ENCODE measurements at places on chromosomes 3 and 15.

GRCh38 chr15:62209322-62209721 is 44.2 kb upstream of the C2CD4B start:
- no peak for DNase-seq

- DNase-seq, result no peak
Observed at GRCh38 chr3:14555835-14556234, 15.7 kb upstream of the GRIP2 start.

DNA sequence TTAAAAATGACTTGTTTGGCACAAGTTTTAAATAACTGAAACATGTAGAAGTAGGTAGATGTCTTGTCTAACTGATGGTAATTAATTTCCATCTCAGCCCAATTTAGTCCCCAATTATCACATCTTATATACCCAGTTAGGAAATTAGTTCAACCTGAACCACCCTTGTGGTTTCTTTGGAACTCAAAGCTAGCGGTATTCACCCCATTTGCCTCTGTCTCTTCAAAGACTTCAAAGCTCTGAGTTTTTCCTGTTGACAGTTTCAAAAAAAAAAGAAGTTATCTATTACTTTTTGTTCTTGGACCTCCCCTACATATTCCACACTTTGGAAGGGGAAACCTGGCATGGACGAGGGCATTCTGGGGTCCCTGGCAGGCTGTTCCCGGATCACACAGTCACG is 236.5 kb downstream of the KCNMB2 start:
- DNase-seq, result no peak

- DNase-seq, result no peak
Observed at GRCh38 chr3:183210862-183211341, 42.2 kb upstream of the B3GNT5 start.

GRCh38 chr3:113607219-113607596 is 74.9 kb downstream of the SIDT1 start:
- no peak for DNase-seq

DNA sequence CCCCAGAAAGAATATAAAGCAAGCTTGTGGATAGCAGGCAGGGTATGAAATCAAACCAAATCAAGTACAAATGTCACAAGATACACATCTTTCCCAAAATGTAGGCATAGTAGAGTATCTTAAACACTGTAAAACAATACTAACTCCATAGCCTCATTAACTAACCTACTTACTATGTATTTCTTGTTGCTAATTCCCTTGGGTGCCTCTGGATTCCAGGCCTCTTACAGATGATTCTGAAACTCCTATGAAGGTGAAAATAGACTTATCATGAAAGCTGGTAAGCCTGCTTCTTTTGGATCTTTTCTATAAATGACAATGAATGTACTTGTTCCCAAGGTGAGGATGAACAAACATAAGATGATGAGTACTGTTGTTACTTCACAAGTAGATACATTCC is 93.8 kb downstream of the FRMD5 start:
- no peak for DNase-seq

DNA sequence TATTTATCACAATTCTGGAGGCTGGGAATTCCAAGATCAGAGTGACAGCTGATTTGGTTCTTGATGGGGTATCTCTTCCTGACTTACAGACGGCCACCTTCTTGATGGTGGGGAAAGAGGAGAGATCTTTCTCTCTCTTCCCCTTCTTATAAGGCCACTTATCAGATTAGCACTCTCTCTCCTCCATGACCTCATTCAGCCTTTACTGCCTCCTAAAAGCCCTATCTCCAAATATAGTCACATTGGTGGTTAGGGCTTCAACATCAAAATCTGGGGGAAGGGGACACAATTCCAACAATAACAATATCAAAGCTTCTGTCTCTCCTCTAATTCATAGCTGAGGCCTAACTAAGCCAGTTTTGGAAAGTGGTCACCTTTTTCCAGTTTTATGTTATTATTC is 91.7 kb upstream of the MBNL1 start:
- DNase-seq, result no peak

GRCh38 chr3:117912352-117912751 is 1122.3 kb downstream of the IGSF11 start:
- DNase-seq, result no peak

DNA sequence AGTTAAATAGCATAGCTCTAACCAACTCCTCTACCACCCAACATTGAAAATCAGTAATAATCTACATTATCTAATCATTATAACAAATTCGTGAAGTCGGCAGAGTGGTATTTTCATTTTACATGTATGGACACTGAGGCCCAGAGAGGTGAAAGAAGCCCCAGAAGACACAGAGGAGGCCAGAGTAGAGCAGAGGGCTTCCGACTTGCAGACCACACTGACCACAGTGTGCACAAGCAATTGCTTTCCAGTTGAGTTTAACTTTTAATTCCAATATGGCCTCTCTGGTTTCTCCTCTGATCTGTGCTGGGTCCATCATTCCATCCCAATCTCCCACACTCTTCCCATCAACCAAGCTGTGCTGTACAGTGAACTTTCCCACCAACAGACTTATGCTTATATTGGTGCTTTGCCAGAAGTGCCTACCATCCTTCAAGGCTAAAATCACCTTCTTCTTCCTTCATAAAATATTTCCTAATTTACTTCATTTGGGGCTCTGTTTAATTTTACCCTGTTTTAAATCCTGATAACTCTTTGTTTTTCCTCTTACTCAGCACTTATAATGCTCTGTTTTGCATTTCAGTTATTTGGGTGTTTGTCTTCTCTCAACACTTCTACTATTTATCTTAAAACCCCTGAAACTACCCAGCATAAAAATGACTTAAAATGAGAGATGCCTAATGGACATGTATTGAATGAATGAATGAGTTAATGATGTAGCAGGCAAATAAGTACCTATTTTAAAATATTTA is 81.8 kb upstream of the TNFSF10 start:
- DNase-seq, result no peak

DNA sequence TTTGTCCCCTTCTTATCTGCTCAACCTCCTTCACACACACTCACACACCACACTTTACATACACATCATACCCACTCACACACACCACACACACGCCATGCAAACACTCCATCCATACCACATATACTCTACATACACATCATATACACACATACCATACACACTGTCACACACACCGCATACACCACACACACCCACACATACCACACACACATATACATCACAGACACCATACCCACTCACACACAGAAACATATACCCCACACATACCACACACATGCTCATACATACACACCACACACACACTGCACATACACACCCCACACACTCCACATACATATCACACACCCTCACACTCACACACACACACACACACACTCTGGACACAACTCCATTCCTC is 54.3 kb upstream of the ACP3 start:
- no peak for DNase-seq

DNA sequence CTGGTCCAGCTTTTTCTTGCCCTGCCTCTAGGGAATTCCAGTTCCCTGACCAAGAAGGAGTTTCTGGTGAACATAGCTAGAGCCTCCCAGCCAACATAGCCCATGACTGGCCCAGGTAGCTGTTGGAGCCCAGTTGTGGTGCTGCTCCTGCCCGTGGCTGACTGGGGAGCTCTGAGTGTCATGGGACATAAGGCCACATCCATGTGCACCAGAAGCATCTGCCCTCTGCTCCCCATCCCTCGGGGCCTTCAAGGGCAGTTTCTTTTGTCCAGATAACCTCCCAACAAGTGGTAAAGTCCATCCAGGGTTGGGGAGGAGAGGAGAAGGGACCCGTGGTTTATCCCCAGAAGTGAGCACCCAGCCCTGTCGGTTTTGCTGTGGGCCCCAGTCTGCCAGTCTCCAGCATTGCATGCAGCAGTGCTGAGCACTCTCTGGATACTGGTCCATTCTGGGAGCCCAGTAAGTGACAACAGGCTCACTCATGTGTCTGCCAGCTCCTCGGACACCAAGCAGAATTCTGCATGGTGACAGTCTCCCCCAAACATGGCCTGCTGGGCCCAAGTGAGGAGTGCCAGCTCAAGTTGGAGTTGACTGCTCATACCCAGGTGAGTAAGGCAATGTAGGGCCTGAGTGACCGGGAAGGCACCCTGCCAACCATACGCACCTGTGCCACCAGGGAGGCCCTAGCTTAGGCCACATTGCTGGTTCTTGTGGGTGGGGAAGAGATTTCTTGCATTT is 28.8 kb downstream of the ACAA1 start:
- no peak for DNase-seq

DNA sequence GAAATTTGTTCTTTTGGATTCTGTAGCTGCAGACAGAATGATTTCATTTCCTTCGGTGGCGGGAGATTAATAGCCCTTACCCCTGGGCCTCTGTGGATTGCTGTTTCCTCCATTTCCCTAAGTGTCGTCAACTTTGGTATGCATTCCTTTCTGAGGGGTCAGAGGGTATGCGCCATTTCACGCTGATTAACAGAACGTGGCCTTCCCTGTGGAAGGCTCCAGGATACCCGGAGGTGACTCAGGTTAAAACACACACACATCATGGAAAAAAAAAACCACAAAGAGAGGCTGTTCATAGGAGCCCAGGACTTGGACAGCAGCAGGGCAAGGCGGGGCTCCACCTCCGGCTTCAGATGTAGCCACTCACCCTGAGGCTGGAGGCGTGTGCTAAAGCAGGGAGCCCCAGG is 51.9 kb downstream of the EPHB1 start:
- DNase-seq, result peak; percentile 98

DNA sequence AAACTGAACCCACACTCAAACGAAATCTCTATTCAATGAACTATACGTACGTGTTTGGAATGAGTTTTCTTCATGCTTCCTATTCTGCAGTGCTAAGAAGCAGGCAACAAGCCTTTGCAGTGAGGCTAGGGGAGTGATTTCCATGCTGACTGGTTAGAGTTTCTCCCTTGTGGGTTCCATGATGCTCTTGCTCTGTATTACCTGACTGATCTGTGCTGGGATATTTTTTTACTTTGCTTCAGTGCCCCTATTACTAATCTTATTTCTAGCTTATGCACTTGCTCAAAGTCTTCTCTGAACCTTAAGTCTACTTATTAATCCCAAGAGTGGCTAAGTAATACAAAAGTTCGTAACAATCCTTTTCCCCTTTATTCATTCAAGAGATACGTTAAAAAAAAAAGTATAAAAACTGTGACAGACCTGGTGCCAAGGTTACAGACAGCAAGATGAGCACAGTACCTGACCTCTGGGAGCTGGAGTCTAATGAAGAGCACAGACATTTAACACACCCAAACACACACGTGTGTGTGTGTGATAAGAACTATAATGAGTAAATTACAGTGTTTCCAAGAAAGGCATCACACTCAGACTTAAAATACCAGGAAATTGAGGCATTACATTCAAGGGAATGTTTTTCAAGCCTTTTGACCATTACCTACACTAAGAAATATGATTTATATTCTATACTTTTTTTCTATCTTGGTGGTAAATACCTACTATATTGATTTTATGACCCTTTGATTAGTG is 50.5 kb upstream of the FBN1 start:
- no peak for DNase-seq

- no peak for DNase-seq
Observed at GRCh38 chr3:142595581-142595950, 627 bp upstream of the PLS1 start.

DNA sequence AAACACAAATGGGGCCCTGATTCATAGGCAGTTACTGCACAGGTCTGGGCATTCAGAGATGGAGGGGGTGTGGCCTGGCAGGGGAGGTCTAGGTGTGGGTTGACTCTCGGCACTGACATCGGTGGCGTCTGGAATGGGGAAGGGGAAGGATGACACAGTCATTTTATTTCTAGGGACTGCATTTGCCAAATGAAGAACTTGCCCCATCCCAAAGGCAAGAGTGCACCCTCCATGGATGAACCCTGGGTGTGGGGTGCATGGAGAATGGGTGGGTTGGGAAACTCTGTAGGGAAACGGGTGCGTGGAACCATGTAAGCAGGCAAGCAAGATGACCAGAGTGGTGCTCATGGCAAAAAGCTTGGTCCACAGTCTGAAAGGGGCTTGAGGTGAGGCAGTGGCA is 24.5 kb downstream of the SLC6A20 start:
- no peak for DNase-seq

DNA sequence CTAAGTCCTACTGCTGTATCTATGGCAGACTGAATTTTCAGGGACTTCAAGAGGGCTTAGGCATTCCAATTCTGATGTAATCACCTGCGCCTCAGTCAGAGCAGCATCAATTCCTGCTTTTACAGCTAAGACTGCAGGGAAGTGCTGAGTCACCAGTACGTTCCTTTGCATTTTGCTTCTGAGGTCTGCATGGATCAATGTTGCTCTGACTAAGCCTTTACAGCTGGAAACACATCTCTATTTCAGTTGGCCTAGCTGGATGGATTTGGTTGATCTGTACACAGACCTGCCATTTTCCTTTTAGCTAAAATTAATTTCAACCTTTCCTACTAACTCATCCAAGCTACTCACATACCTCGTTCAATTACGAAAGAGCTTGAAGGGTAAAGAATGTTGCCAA is 51.3 kb downstream of the ETV5 start:
- DNase-seq, result no peak

DNA sequence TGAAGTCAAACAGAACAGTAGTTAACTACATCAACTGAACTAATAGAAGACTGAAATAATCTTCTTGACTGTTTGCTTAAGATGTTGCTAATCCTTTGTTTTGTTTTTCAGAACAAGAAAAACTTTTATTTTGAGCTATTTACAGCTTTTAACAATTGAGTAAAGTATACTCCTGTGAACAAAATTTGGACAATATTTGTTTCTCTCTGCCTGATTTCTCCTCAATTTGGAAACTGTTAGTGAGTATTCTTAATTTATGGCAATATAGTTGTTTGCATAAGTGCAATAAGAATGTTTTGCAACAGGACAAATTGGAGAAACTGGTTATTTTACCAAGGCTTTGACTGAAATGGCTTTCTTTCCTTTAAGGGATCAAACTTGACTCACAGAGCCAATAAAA is 36.5 kb upstream of the ENTPD3 start:
- no peak for DNase-seq

DNA sequence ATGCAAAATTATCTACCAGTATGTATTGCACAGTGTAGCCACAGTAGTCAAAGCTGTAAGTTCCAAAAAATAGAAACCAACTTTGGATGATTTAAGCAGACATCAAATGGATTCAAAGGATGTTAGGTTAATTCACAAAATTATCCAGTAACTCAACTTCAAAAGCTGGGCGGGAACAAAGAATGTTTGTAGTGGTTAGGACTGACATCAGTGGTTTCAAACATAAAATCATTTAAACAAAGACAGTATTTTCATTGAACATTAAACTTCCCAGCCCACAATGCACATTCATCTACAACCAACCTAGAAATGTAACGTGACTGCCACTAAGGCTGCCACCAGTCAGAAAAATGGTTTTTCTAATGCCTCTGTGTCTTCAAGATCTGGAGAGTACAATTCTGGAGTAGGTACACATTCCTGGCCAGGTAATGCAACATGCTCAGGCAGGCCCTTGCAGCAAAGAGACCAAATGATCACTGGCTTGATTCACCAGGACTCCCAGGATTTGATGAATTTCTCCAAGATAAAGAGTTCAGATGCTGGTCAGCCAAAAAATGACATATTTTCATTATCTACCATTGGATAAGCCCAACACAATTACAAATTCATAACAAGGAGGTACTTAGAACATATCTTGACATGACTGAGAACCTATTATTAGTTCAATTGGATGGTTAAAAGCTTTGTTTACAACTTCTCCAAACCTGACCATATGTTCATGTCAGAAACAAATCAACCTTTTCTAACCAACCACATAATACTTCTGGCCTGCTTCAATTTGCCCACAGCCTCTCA is 189.8 kb upstream of the CNTN4 start:
- DNase-seq, result no peak

GRCh38 chr3:156598413-156598812 is 43.5 kb upstream of the SSR3 start:
- DNase-seq, result no peak
